ENCODE measurements at places on chromosomes 7 and 10.

GRCh38 chr7:117683430-117684175, 189.6 kb downstream of the CTTNBP2 start:
- no peak for DNase-seq

- DNase-seq, result no peak
Observed at GRCh38 chr10:63711361-63711760, 190.2 kb downstream of the REEP3 start.

GRCh38 chr7:123229426-123229825, 29.7 kb upstream of the SLC13A1 start:
- no peak for DNase-seq

DNA sequence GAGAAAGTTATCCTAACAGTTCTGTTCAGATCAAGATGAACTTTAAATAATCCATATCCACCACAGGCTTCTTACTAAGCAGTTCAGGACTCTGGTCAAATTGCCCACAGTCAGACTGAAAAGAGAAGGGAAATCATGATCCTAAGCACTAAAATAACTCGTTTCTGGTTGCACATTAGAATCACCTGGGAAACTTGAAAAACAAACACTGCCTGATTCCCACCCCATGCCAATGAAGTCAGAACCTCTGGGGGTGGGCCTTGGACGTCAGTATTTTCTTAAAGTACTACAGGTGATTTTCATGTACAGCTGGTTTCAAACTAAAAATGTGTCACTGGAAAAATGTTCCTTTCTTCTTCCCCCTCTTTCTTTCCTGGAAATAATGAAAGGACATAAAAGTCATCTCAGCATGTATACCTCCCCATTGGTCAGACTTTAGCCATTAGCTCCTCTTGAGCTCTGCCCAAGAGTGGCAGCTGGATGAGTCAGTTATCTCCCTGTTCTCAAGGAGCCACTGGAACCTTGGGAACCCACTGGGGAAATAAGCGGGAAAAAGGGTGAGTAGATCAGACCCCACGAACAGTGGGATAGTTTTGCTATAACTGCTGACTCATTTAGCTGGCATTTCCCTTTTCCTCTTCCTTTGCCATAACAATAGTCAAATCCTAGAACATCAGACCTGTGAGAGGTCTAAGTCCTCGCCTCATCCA, 75.3 kb upstream of the IL6 start:
- no peak for DNase-seq

GRCh38 chr7:43307522-43307921, 195.1 kb downstream of the HECW1 start:
- no peak for DNase-seq

- no peak for DNase-seq
Observed at GRCh38 chr7:116447436-116447835, 52.1 kb upstream of the CAV2 start.

DNA sequence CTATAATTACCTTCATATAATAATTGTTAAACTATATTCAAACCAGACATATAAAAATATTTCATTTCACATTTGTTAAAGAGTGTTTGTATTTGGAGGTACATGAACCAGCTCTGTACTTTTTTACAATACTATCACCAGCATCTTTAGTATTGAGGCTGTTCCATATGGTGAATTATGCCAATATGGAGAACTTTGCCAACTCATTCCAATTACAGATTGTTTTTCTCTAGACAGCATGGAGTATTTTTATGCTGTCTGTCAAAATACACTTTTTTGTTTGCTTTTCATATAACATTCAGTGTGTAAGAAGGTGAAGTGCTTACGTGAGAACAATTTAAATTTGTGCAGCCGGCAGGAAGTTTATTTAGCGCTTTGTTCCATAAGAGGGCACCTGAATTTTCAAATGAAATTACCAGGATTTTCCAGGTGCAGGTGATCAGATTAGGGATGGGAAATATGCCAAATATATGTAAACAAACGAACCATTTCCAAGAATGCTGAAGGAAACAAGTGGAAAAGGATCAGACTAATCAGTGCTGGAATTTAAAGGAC, 54.9 kb downstream of the SEMA3E start:
- no peak for DNase-seq

- DNase-seq, result no peak
Observed at GRCh38 chr7:95367606-95368005, 28.6 kb downstream of the PON3 start.

GRCh38 chr7:96308950-96309263, 13.0 kb downstream of the SLC25A13 start:
- no peak for DNase-seq

- no peak for DNase-seq
Observed at GRCh38 chr10:123555616-123556015, 110.5 kb upstream of the GPR26 start.

GRCh38 chr7:155796381-155797261, 15.6 kb downstream of the SHH start:
- DNase-seq, result peak; percentile 53

- no peak for DNase-seq
Observed at GRCh38 chr7:25763463-25763860, 388.5 kb upstream of the NFE2L3 start.

DNA sequence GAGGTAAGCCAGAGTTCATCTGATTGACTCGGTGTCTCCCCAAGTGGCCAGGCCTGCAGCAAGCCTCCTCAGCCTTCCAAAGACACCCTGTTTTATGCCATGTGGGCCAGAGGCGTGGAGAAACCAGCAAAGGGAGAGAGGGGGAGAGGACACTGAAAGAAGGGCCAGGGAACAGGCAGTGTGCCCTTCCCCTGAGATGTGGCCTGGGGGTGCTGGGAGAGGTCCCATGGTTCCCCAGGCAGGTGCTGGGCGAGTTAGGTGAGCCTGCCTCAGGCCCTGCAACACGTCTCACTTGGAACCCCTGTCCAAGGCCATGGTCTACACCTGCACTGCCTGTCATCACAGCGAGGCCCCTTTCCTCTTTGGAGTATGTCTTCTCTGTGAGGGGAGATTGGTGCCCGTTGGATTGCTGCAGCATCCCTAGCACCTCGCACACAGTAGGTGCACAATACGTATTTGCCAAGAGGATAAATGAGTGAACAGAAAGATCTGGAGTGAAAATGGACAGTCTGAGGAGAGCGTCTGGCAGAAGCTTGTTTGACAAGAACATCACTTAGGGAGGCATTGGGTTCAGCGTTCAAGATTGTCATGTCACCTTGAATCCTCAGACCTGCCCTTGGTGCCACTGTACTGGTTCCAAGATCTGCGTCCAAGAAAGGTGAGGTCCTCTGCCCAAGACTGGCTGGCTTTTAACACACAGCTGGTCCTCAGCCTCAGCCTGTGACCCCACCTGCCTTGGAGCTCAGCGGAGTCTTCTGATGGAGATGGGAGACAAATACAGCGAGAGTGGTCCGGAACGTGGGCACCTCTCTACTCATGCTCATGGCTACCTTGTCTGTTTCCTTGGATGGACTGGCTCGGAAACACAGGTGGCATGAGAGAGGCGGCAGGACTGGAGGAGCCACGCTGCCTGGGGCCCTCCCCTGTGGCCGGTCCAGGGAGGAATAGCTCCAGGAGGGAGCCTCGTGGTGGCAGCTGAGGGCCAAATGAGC, 39.8 kb upstream of the NUB1 start:
- no peak for DNase-seq

DNA sequence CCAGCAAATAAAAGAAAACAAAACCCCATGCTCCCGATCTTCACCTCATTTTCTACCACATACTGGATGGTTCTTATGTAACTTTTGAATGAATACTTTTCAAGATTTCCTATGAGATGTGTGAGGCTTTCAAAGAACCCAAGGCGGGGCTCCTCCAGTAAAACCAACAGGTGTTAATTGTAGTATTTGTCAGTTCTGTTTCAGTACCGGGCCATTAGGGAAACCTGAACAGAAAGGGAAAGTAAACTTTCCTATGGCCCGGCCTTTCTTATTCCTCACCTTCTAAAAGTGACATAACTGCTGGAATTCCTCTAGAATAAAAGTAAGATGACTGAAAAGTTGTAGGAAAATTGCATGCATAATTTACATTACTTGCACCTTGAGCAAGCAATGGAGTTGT, 672.9 kb downstream of the MAGI2 start:
- no peak for DNase-seq

GRCh38 chr7:105826143-105826542, 50.3 kb downstream of the ATXN7L1 start:
- no peak for DNase-seq

GRCh38 chr10:178723-179122, 43.5 kb downstream of the ZMYND11 start:
- DNase-seq, result no peak

DNA sequence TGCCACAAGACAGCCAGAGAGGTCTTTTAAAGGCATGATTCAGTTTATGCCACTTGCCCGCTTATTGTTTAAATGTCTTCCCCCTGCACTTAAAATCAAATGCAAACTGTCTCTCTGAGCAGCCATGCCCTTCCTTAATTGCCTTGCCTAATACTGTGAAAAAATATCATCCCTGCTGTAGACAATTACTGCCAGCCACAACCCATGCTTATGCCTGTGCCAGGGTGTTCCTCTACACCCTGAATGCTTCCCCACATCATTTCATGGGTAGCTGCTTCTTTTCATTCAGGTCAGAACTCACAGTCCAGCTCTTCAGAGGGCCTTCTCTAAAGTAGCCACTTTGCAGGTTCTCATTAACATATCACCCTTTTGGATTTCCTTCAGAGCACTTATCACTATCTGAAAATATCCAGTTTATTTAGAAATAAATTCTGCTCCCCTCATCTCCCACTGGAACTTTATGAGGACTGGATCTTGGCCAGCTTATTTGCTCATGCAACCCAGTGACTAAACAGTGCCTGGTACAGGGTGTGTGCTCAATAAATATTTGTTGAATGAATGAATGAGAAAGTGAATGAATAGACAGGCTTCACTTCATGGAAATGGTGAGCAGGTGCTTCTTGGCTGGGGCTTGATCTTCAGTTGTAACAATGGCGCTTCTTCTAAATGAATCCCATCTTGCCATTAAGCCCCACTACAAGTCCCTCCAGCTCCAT, 162.4 kb upstream of the MDFIC start:
- DNase-seq, result no peak

GRCh38 chr7:96188591-96188991, 133.3 kb downstream of the SLC25A13 start:
- DNase-seq, result no peak

- no peak for DNase-seq
Observed at GRCh38 chr10:118911363-118911762, 118.2 kb upstream of the NANOS1 start.

GRCh38 chr7:149228831-149229471, 10.5 kb upstream of the ZNF212 start:
- no peak for DNase-seq

DNA sequence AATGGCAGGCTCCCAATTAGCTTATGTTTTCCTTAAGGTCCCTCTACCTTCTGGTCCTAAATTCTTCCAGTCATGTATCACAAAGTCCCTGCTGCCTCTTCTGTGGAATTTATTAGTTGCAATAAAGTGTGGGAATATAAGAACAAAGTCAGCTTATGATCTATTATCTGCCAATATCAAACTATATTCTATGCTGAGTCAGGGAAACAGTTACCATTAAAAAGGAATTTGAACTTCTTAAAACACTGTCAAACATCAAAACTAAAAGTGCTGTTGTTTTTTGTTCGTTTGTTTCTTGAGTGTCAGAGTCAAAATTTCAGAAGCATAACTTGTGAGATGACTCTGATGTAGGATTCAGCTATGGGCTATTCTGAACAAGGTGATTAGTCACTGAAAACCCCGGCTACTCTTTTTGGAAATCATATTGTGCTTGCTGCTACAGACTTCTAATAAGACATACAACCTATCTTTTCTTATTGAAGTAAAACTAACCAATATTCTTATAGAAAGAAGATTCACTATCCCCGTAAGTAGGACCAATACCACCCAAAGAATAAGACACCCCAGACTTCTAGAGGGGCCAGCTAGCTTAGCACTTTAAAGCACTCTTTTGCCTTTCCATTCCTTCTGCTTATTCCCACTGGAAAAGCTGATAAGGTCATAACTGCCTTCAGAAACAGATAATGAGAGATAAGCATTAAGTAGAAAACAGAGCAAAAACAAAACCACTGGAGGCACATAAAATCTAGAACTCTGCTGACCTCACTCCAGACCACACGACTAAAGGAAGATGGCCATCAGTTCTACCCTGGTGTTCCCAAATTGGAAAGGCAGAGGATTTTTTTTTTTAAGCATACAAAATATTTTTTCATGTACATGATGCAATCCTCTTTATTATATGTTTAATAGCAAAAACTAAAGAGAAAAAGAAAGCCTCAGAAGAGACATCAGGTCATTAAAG, 370.6 kb downstream of the PARD3 start:
- DNase-seq, result no peak

DNA sequence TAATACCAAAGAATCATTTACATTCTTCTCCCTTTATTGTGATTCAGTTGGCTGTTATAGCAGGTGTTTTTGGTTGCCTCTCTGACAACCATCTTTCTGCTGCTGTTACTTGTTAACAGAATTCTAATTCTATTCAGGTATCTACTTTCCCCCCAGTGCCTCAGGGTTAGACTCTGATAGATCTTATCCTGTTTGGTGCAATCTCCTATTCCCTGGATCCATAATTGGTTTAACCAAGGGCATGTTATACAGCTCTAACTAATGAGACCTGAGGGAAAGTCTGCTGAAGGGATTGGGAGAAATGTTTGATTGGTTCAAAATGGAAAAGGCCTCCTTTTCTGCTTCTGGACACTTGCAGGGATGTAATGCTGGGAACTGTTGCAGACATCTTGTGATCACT, 161.5 kb downstream of the GPR158 start:
- no peak for DNase-seq

DNA sequence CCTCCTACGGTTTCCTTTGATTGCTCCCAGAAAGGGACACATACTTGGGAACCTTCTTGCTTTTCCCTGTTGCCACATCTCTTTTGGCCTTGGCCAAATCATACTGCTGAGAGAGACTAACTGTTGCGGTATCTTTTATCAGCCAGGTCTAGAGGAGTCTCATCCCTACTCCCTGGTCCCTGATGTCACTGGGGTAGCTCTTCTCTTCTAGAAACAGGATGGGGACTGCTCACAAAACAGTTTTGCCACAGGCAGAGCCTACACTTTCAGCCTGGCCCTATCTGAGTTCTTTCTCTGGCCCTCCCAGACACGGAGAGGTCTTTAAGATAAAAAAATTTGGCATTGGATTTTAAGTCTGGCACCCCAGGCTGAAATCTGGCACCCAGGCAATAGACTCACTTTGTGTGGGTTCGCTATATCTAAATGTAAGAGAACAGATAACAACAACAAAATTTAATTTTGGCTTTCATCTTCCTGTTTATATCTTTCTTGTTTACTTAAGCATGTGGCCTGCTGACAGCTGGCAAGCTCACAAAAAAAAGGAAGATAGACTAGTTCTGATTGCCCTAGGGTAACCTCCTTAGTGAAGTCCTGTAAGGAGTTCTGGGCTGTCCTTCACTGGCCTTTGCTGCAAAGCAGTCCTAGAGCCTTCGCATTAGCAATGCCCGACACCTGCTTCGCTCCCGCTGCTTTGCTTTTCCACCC, 228.3 kb upstream of the NPVF start:
- no peak for DNase-seq
